ENCODE measurements at places on chromosomes 1 and 21.

DNA sequence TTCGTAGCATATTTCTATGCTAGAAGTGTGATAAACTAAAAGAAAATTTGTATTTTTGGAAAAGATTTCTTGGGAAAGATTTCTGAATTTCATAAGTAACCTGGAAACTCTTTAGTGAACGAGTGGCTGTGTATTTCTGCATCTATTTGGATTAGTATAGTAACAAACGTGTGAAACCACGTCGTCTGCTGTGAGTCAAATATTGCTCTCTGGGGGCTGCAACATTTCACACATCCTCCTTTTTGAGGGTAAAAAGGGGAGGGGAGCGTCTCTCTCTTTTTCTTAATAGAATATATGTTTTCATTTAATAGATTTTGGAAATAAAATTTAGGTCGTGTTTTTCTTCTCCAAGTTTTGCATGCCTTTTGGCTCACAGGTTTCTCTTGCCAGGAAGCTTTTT lies 44.8 kb downstream of the LHX9 start:
- DNase-seq = no peak

DNA sequence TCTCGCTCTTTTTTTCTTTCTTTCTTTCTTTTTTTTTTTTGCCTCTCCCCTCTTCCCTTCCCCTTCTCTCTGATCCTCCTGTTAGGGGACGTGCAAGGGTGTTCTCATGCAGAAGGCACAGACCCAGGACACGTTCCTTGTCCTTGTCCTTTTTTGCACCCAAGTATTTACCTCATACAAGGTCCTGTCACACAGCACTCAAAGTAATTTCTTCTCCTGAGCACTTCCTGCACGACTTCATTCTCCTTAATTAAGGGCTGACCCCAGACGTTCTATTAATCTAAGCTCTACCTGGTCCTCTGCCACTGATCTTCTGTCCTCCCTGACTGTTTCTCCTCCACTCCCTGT lies 424 bp upstream of the PCNX2 start:
- DNase-seq = no peak

- DNase-seq = no peak
Observed at GRCh38 chr1:114033961-114034360, 54.7 kb downstream of the OLFML3 start.

DNA sequence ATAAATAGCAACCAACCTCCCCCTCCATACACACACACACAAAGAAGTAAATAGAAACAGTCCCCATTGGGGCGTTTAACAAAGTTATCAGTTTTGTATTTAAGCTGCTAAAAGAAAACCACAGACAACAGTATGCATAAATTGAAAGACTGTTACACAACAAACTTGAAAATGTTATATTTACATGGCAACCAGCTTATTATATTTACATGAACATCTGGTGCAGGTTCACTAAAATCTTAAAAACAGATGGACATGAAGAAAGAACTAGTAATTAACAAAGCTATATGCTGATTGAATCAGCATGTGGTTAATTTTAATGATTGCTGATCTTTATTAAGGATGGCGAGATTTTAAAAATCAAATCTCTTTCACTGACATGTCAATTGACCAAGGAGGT lies 384.7 kb downstream of the LRRIQ3 start:
- DNase-seq = no peak

- no peak for DNase-seq
Observed at GRCh38 chr1:25505656-25506385, 37.6 kb upstream of the LDLRAP1 start.

GRCh38 chr1:82534996-82535395 lies 734.3 kb downstream of the ADGRL2 start:
- DNase-seq = no peak

DNA sequence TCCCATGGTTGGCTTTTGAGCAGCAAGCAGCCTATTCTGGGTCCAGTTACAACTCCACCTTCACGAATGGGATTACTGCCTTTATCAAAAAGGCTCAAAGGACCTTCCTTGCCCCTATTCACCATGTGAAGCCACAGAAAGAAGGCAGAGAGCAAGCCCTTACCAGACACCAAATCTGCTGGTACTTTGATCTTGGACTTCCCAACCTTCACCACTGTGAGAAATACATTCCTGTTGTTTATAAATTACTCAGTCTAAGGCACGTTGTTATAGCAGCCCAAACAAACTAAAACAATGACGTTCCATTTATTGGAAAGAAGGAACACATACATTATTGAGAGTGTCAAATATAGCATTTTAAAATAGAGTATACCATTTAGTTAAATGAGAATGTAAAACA lies 1557.9 kb downstream of the PLA2G4A start:
- DNase-seq = no peak

GRCh38 chr1:166933633-166934032 lies 41.7 kb downstream of the ILDR2 start:
- no peak for DNase-seq

DNA sequence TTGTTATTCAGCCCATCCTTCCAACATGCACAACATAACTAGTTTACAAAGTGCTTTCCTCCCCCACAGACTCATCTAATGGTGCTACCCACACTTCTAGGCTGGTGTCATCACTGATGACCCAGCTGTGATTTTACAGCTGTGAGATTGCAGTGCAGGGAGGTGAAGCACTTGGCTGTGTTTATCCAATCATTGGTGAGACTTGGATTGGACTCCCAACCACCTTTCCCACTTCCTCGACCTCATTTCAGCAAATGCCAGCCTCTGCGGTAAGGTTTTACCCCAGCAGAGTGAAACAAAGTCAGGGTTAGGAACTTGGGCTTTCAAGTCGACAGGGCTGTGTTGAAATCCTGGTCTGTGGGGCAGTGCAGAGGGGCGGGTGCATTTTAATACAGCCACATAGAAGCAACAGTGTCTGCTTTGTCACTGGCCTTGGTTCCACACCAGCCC lies 22.1 kb downstream of the ECHDC2 start:
- DNase-seq = no peak

GRCh38 chr1:185971688-185972087 lies 237.5 kb downstream of the HMCN1 start:
- no peak for DNase-seq

DNA sequence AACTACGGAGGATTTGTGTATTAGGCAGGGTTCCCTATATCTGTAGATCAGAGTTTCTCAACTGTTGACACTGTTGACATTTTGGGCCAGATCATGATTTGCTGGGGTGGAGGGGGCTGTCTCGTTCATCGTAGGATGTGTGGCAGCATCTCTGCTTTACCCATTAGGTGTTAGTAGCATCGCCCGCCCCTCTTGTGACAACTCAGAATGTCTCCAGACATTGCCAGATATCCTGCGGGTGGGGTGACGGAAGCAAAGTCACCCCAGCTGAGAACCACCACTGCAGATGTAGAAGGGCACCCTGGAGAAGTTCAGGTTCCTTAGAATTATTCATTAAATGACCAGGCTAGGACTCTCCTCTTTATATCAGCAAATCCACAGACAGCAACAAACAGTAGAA lies 125.9 kb downstream of the CLIC6 start:
- no peak for DNase-seq

GRCh38 chr1:107683683-107684082 lies 281.3 kb downstream of the VAV3 start:
- DNase-seq = no peak

DNA sequence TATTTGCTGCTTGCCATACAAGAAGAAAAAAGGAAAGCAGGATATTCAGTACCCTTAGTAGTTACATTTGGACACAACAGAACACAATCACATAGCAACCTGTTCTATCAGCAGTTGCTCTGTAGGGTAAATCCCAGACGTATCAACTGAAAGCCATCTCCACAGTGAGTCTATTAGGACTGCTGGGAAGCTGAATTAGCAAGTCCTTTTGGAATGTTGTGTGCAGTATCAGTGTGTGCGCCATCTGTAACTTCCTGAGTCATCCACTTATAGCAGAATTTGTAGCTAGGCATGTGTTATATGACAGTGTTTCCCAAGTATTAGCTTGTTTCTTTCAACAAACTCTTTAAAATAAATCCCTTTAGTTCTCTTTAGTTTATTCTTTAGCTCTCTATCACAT lies 21.3 kb downstream of the CCDC30 start:
- DNase-seq = no peak

DNA sequence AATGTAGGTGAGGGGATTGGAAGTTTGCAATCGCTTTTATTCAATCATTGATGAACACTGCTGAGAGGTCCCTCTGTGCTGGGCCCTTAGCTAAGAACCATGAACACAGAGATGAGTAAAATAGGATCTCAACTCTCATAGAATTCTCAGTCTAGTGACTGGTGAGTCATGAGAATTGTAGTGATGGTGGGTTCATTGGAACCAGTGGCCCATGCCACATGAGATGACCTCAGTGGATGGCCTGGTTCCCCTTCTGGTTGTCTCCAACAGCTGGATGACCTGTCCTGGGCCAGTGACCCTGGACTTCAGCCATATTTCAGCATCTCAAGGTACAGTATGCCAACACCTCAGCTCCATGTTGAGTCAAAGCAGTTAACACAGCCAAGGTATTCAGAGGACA lies 21.3 kb upstream of the S100A10 start:
- no peak for DNase-seq

GRCh38 chr1:204196068-204196795 lies at the start of gene KISS1:
KISS1 (minus strand) TSS chr1:204196491; CDS start chr1:204192876, 3,615 bp downstream.
- DNase-seq = no peak

Data from activated CD4-positive, CD25-positive, alpha-beta regulatory T cell (primary cell).